ENCODE measurements at places on chromosomes 2 and 18.

GRCh38 chr2:216149741-216150140 is 40.6 kb downstream of the XRCC5 start:
- no peak for DNase-seq

DNA sequence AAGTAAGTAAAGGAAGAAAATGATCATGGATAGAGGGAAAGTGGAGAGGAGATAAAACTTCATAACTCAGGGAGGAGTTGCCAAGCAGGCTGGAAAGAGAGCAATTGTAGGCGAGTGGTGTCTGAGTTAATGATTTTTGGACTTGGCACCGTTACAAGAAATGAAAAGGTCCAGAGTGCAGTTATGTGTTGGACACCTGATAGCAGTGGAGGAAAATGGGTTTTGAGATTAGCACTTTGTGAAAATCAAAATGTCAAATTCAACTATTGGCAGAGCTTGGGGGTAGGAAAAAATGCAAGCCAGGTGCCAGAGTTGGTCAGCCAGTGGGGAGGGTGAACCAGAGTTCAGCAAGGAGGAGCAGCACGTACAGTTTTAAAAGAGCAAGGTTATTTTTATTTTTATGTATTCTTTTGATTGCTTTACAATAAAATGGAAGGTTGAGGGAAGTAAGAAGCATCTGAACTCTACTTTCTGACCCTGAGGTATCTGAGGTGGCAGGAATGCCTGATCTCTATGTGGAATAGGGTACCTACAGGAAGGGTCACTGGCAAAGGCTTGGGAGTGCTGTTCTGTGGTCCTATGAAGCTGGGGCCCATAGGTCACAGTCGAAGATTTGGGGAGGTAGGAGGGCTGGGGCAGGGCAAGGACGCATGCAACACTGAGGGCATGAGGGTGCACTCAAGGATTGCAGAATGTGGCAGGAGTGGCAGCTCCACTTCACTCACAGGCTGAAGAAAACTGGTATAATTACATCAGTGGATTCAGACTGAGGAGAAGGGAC is 127.5 kb downstream of the CD8B2 start:
- DNase-seq: no peak

GRCh38 chr2:144824306-144825080 is 304.6 kb upstream of the ZEB2 start:
- no peak for DNase-seq

DNA sequence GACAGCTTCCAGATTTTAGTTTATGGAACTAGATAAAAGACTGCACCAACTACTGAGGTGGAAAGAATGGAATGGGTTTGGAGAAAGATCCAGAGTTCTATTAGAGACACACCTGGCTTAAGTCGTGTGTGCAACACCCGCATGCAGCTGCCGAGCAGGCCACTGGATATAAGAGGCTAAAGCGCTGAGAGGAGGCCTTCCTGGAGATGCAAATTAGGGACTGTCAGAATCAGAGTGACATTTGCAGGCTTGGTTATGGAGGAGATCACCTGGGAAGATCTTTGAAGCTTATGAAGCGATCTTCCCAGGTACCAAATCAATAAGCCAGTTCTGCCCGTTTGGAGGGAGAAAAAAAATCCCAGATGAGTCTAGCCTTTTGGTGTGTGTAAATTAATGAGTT is 30.4 kb upstream of the KLHL29 start:
- DNase-seq: no peak

GRCh38 chr2:208182835-208183234 is 7.0 kb downstream of the C2orf80 start:
- no peak for DNase-seq

- no peak for DNase-seq
Observed at GRCh38 chr2:231204581-231204980, 6.2 kb downstream of the ARMC9 start.

DNA sequence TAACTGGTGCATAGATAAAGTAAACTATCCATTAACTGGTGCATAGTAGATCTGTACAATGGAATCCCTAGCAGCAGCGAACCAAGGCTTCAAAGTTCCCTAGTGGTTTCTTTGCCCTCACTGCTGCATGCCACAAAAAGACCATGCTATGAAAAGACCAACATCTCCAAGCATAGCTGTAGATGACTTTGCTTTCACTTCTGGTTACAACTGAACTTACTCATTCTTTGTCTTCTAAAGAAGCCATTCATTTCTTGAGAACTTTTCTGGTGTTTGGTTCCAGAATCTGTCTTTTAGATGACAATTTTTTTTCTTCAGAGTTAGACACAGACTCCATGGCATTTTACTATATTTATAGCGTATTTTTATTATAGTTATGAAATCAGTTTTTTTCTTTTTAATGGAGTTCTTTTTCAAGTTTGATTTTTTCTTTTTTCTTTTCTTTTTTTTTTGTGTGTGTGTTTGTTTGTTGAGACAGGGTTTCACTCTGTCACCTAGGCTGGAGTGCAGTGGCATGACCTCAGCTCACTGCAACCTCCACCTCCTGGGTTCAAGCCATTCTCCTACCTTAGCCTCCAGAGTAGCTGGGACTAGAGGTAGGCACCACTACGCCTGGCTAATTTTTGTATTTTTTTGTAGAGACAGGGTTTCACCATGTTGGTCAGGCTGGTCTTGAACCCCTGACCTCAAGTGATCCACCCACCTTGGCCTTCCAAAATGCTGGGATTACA is 63.6 kb downstream of the SLC35F5 start:
- no peak for DNase-seq

DNA sequence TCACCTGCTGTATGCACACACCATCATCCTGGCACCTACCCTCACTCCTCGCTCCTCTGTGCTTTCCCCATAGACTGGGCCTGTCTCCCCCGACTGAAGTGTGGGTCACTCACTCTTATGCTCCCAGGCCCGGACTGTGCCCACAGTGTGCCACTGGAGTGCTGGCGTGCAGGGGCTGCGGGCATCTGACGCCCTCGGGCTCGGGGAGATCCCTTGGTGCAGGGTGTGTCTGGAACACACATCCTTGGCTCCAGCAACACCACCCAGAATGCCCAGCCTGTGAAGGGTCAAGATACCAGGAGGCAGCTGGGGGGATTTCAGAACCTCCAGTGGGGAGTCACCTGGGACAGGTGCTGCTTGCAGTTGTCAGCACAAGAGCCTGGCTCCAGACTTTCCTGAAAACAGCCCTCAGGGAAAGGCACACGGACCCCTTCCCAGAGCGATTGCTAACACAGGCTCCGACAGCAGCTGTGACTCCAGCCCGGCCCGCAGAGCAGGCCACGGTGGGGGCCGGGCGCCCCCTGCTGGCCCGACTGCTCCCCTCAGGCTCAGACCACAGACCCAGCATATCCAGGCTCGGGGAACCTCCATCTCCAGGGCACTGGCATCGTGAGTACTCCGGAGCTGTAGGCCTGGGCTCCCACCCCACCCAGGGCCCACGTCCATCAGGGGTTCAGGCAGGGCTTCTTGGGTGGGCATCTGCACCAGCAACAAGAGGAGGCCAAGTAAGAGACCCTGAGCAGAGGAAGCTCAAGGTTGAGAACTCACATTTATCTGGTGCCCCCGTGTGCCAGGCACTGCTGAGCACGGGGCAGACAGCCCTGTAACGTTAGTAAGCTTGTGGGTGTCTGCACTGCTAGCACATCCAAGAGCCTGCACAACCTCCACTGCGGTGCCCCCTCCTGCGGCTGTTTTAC is 8.6 kb downstream of the HS1BP3 start:
- DNase-seq: peak; percentile 69

GRCh38 chr2:138841459-138841858 is 61.3 kb upstream of the NXPH2 start:
- no peak for DNase-seq

- peak; percentile 20 for DNase-seq
Observed at GRCh38 chr2:169767243-169767888, 31.3 kb upstream of the SSB start.

Data from stimulated activated CD4-positive, alpha-beta T cell treated with anti-CD3 and anti-CD28 coated beads, TNF-alpha, amount 100 ng/mL, for 1 hour (primary cell).